ENCODE measurements at places on chromosomes 1 and 21.

GRCh38 chr1:42504535-42505128 is 41.5 kb downstream of the CCDC30 start:
- DNase-seq: no peak

DNA sequence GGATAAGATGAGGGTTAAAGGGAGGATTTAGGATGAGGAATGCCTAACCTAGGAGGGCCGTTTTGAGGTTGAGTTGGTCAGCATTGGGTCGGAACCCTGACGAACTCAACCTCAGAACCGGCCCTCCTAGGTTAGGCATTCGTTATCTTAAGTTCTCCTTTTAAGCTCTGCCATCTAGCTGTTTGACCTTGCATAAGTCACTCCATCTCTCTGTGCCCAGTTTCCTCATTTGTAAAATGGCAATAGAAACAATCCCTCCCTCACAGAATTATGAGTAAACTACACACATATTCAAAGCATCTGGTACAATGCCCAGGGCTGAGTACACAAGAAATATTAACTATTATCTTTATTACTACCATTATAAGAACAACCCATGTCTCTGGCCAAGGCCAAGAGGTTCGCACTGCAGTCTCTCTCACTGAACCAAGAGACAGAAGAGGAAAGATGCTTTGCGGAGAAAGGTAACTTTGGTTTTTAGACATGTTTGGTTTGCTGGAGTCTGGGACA is 4.8 kb downstream of the ABCB10 start:
- no peak for DNase-seq

DNA sequence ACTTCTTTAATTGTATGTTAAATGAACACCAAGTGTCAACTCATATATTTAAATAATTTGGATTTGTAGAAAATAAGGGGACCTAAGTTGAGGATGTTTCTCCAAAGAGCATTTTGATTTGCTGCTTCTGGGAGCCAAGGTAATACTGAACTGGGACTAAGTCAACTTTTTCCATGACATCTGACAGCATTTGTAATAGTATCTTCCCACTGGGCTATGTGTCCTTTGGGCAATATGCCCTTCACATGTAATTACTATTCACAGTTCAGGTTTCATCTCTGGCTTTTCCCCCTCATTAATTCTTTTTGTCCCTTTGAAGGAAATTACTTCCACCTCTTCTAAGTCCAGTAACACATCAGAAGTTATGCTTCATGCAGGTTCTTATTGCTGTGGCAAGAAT is 36.7 kb upstream of the HP1BP3 start:
- DNase-seq: no peak

DNA sequence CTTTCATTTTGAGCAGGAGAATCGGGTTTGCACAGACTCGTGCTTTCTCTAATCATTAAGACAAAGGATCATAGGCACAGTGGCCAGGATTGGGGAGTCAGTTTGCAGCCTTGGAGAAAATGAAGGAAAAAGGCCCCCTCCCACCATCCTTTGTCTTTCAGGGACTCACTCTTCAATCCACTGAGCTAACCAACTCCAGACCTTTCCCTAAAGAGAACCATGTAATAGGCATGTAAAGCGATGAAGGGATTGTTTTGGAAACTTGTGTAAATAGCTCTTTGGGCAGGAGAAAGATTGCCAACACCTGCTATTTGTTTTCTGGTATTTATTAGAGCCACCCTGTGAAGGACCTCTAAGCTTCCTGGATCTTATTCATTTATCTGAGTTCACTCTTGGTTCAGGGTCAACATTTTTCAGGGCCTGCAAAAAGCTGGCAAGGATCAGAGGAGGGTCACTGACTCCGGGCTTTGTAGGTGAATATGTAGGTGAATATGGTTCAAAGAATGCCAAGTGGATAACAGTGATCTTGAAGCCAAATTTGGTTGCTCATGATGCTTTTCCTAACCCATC is 192.6 kb upstream of the FGGY start:
- no peak for DNase-seq

DNA sequence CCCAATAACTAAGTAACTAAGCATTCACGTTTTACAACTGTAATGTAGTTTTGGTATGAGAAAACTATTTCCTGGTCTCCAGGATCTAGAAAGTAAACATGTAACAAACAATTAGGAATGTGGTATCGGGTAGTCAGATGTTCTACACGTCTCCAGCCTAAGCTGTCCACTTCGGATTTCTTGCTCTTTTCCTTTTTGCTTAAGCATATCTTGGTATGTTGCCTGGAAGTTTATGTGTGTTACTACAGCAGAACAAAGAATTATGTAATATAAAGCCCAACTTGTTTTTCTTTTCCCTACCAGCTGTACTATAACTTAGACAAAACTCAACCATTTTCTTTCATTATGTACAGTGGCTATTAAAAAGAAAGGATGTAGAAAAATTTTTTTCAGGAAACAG is 20.4 kb upstream of the WARS2 start:
- peak; percentile 67 for DNase-seq

- DNase-seq: no peak
Measured at GRCh38 chr1:47608296-47608875, 170.5 kb downstream of the FOXD2 start.

GRCh38 chr21:46376231-46376628 is 52.3 kb downstream of the PCNT start:
- no peak for DNase-seq

DNA sequence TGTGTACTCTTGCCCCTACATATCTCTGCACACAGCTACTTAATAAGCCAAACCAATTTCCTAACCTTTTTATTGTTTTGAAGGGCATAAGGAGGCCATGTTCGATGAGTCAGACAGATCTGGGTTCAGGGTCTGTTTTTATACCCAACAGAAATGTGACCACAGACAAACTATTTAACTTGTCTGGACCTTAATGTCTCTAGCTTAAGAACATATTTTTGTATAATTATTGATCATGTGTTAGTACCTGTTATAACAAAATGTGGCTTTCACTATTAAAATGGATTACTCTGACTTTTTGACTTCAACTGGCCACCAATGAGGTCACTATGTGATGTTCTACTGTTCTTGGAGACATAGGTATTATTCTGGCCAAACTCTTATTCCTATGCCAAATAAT is 507.8 kb upstream of the USP24 start:
- no peak for DNase-seq

DNA sequence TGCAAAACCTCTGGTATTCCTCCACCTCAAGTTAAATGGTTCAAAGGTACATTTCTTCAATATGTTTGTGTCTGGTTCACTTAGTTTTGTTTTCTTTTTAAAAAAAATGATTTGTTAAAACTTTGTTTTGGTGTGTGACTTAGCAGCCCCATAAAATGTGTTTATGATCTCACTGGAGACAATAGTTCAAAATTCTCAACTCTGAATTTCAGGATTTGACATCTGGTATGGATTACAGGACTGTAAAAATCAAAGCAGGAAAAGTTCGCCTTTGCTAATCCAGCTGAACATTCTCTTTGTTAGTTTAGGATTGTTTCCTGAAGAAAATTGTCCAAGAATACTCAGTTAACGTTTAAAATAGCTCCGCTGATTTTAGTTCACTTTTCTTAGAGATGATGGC is 231.7 kb downstream of the HMCN1 start:
- no peak for DNase-seq

GRCh38 chr21:42537106-42537742 is 23.6 kb downstream of the SLC37A1 start:
- no peak for DNase-seq

- DNase-seq: no peak
Measured at GRCh38 chr1:232114985-232115384, 488.4 kb downstream of the DISC1 start.

DNA sequence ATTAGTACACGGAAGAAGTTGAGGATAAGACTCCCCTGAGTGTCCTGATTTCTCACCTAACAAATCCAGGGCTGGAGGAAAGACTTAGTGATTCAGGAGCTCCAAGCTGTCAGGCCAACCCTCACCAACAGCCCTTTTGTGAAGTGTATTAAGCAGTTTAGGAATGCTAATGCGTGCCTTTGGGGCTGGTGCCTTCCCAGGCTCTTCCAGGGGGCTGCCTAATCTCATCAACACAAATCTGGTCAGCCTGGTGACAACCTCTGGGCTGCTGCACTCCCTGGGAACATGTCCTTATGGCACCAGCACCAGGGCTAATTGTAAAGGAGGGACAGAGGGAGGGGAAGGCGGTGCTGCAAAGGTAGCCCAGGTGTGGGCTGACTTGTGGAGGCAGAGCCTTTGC is 15.5 kb downstream of the CSMD2 start:
- DNase-seq: no peak

DNA sequence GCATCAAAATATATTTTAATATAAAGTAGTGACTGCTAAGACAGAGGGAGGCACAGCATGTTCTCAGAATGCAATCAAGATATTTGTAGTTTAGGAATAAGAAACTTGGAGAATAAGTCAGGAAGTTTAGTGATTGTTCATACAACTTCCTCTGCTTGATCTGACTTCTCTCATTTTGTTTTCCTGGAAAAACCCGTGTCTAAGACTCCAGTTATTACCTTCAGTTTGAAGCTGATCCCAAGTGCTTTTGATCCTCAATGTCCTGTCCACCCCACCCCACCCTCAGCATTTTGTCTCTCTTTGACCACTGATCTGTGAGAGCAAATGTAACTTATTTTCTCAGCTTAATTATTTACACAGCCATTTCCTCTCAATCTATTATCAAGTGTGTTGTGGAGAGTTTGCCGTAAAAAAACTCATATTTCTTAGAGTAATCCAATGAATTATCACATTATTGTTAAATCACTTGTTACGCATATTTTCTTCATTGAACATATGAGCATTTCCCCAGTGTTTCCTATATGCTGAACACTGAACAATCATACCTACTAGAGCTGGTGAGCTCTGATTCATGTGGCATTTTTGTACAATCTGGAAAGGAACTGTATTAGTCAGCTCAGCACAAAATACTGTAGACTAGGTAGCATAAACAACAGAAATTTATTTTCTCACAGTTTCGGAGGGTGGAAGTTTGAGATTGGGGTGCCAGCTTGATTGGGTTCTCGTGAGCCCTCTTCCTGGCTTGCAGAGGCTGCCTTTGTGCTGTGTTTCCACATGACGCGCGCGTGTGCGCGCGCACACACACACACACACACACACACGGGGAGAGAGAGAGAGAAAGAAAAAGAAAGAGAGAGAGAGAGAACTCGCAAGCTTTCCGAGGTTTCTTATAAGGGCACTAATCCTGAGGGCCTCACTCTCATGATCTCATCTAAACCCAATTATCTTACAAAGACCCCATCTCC is 65.5 kb upstream of the DPYD start:
- no peak for DNase-seq

DNA sequence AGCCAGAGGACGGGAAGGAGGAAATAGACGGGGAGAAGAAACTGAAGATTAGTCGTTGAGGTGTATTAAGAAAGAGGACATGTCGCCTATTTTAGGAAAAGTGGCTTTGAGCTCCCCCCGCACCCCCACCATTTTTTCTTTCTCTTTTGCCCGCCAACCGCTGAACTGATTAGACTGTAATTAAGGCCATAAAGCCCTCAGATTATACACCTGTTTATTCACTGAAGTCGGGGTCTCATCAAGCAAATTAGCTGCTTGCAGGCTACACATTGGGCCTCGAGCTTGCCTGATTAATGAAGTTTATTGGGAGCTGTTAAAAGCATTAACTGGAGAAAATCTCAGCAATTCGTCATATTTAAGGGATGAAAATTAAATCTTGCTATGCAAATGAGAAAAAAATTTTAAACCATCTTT is 119.4 kb upstream of the RRP15 start:
- DNase-seq: no peak

DNA sequence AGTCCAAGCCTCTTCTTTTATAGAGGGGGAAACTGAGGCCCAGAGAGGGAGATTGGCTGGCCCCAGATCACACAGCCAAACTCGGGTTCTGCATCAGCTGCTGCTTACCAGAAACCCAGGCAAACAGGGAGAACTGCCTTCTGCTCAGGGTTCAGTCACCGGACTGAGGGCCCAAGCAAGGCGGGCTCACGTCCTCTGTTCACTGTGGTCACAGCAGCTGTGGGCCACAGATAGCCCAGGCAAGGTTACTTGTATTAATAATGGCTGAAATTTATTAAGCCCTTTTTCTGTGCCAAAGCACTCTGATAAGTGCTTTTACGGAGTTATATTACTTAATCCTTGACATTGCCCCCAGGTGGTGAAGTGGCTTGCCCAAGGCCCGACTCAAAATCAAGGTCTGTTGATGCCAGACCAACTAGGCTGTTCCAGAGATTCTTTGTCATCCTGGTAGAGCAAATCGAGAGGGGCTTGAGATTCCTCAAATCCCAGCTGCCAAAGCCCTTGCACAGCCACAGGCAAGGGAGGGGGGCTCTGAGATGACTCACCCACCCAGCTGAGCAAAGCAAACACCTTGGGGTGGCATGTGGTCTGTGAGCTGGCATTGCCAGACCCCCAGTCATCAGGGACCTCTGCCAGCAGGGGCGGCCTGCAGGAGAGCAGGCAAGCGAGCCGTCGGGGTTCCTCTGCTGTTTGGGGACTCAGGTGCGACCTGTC is 36.5 kb downstream of the EPHB2 start:
- peak; percentile 61 for DNase-seq

DNA sequence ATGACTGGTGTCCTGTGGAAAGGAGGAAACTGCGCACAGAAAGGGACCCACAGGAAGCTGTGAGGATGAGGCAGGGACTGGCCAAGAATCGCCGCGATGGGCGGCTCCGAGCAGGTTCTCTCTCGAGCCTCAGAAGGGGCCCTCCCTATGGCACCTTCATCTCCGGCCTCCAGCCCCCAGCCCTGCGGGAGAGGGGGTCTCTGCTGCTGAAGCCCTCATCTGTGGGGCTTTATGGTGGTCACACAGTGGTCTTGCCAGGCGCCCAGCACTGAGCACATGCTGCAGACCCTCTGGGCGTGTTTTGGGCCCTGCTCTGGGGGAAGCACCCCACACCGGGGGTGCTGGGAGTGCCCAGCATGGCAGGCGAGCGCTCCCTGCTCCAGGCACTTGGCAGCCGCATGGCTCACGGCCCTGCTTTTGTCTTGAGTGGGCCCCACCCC is 86.6 kb upstream of the ACTRT2 start:
- no peak for DNase-seq

DNA sequence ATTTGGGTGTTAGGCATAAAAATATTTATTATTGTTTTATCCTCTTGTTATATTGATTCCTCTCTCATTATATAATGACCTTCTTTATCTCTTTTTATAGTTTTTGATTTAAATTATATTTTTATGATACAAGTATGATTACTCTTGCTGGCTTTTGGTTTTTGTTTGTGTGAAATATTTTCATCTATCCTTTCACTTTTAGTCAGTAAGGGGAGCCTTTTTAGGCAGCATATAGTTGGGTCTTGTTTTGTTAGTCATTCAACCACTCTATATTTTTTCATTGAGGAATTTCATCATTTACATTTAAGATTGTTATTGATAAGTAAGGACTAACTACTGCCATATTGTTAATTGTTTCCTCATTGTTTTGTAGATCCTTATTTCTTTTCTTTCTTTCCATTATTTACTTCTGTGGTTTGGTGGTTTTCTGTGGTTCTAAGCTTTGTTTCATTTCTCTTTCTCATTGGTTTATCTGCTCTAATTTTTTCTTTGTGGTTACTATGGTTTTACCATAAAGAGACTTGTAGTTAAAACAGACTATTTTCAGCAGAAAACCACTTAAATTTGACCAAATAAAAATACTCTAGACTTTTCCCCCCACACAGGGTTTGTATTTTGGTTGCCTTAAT is 593.1 kb downstream of the NUF2 start:
- DNase-seq: no peak
